HEK293T (cell line): ENCODE measurements at places on chromosomes 2 and 18.

DNA sequence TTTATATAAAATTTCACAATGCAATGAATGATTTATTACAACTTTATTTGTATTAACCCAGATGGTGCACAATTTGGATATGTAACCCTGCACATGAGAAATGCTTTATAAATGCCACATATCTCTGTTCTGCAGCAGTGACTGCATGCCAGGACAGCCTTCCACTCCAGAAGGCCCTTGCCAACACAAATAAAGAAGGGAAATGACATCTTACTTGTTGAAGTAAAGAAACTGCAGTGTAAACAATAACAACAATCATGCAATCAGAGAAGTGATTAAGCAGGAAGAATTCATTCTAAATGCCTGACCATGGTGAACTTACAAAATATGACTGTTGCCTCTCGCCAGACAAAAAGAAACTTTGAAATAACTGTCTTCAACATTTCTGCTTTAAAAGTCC lies 129.9 kb upstream of the CHST9 start:
- DNase-seq = no peak

GRCh38 chr2:123362671-123363440 lies 662.2 kb upstream of the CNTNAP5 start:
- no peak for DNase-seq

- DNase-seq = no peak
Observed at GRCh38 chr2:111944531-111945210, 46.3 kb downstream of the MERTK start.

- DNase-seq = no peak
Observed at GRCh38 chr18:63705401-63705800, 2.6 kb downstream of the SERPINB11 start.

- no peak for DNase-seq
Observed at GRCh38 chr2:156042895-156043294, 289.6 kb downstream of the NR4A2 start.

- DNase-seq = peak; percentile 38
Observed at GRCh38 chr2:201233192-201233811, 27.0 kb upstream of the CASP8 start.

DNA sequence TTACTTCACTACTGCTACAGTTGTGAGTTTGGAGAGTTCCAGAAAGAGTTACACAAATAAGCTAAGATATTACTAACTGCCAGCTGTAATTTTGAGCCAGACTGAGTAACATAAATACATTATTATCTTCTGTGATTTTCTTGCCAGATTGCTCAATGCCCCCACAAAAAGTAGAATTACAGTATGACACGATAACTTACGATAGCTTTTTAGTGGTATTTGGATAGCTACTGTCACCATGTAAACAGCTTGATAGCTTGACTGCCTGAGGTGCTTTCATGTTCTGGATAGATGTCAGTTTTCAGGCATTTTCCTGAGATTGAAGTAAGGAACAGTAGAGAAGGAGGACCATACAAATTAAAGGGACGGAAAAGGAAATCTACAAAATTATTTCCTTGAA lies 533.3 kb downstream of the SOCS6 start:
- no peak for DNase-seq

DNA sequence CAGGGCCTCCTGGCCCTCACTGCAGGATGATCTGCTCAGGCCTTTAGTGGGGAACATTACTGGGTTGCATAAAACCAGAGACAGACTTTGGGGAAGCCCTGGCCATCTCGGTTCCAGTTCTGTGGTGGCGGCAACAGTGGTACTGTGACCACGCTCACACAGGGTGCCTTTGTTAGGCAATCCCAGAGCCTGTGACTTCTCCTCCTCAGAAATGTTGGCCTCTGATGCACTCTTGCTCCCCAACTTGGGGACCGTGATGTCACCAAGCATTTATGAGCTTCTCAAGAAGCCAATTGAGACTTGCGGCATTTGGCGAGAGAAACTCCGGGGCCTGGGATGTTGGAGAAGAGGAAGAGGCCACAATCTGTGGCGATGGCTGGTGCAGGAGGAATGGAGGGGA lies 80.9 kb upstream of the PKDCC start:
- DNase-seq = no peak

GRCh38 chr18:79556829-79557585 lies 122.6 kb upstream of the CTDP1 start:
- DNase-seq = no peak

DNA sequence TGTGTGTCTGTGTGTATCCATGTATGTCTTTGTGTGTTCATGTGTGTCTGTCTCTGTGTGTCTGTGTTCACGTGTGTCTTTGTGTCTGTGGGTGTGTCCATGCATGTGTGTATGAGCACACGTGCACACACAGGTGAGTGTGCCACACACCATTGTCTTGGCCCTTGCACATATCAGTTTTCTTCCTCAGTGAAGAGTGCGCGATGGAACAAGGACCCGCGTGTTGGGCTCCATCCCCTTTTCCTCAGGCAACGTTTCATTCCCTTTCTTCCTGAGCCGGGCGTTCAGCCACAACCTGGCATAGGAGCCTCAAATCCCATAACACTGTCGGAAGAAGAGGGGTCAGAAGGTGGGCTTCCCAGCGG lies 74.3 kb downstream of the PTGR3 start:
- no peak for DNase-seq

DNA sequence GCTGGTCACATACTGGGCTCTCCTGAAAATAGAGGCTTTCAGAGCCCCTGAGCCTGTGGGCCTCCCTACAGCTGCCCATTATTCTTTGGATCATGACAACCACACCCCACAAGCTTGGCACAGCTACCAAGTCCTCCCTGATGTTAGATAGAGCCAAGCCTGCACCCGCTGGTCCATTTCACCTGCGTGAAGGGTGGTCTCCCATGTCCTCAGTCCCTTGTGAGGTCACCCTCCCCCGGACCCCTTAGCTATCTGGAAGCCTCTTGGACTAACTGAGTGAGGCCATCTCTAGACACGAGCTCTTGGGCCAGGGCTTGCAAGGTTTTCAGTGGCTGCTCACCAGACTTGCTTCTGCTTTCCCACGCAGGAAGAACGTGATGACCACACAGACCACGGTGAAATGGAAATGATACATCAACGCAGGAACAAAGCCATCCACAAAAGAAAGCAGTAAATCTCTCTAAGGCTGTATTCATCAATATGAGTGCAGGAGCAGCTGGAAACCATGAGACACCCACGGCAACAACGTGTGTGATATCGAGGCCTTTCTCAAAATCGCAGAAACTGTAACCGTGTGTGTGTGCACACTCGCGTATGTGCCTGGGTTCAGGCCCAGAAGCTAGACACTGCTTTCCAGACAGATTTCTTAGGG lies 10.1 kb upstream of the MAL start:
- no peak for DNase-seq
